ENCODE measurements at places on chromosomes 16 and 17.

DNA sequence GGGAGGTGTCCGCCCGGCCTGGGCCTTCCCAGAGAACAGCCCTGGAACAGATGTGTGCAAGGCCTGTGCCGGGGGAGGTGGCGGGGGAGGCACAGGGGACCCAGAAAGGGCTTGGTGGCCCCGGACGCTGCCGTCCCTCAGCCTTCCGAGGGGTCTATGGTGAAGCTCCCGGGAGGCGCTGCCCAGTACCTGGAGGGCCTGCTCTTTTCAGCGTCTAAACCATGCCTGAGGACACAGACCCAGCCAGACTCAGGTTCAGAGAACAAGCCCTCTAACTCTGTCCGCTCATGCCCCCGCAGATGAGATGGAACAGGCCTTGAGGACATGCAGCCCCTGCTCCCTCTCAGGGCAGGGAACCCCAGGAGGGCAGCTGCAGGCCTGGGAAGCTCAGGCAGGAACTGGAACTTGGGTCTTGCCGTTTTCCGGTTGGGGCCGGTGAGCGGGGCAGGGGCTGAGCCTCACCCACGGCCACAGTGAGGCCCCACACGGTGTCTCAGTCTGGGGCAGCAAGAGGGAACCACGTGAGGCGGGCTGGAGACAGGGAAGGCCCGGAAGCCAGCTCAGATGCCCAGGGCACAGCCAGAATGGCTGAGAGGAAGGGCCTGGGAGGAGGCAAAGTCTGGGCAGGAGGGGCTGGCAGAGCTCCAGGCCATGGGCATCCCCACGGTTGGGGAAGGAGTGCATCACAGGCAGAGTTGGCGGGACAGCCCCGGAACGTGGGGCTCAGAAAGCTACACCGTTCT is 12.5 kb downstream of the SLC16A3 start:
- DNase-seq = peak; percentile 45

DNA sequence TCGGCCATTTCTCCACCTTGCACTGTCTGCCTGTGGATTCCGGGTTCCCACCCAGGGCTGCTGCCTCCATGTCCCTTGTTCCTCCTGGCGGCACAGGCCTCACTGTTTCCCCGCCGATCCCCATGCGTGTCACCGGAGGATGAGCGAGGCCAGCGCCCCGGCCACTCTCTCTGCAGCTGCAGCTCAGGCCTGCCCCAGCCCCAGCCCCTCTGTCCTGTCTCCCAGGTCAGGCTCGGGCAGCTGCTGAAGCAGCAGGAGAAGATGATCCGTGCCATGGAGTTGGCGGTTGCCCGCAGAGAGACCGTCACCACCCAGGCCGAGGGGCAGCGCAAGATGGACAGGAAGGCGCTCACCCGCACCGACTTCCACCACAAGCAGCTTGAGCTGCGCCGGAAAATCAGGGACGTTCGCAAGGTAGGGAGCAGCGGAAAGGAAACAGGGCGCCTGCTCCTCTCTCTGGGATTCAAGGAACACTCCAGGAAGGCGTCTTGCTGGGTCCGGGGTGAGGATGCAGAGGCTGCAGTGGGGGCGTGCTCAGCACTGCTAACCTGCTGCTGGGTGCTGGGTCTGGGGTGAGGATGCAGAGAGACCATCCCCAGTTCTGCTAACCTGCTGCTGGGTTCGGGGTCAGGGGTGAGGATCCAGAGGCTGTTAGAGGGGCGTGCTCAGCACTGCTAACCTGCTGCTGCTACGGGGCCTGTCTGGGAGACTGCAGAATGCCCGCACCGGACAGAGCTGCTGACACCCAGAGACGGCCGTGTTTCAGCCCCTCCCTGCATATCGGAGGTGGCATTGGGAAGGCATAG is 6.1 kb upstream of the GAA start:
- no peak for DNase-seq

DNA sequence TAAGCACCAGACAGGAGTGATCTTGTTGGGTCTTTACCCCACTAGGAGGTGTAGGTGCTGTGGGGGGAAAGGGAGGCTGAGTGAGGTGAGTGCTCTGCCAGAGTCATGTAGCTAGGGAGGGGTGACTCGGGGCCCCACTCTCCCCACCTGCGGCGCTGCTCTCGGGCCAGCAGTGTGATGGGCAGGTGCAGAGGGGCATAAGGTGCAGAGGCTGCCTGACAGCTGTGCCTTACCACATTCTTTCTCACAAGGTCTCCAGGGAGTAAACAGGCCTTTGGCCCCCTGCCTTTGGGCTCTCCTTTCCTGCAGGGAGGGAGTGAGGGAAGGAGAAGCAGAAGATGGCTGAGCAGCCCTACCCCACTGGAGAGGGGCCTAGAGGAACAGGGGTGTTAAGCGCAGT is 4.5 kb upstream of the CNP start:
- DNase-seq = peak; percentile 86

- DNase-seq = no peak
Measured at GRCh38 chr17:67841992-67842391, 16.7 kb downstream of the BPTF start.

DNA sequence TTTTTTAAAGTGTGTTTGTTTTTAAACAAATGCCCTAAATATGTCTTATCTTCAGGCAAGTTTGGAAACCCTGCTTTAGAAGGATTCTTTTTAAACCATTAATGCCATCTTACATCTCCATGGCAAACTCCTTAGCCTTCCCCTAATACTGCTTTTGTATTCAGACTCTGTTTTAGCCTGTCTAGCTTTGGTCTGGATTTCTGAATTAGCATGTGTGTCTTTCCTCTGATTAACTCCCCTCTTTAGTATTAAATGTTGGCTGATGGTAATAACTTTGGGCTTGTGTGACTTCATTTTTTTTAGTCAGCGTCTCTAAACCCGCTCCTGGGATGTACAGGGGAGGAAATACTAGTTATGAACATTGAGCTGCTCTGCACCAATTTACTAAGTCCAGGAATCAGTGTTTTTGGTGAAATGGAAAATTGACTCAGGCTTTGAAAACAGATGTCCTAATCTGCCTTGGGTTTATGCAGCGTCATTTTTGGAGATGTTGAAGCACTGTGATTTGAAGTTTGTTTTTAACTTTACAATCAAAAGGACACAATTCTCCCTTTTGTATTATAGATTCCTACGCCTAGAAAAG is 22.2 kb downstream of the WIPF2 start:
- DNase-seq = no peak

DNA sequence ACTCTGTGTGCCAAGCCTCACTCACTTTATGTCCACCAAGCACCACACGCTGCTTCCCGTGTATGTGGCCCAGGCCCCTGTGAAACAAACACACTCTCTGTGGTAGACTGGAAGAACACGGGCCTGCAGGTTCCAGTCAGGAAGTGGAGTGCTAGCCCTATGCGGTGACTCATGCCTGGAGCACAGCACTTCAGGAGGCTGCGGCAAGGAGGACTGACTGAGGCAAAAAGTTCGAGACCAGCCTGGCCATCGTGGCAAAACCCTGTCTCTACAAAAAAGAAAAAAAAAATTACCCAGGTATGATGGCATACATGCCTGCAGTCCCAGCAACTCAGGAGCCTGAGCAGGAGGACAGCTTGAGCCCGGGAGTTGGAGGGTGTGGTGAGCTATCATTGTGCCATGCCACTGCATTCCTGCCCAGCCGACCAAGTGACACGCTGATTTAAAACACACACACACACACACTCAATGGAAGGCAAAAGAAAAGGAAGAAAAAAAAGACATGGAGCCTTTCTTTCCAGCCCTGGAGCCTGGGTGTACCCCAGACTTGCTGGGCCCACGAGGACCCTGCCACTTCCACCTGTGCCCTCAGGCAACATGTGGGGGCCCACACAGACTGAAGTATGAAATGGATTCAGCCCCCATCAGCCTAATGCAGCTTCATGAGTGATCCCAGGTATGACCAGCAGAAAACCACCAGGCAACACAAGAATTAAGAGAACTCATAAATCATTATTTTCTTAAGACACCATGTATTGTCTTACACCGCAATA is 126.6 kb downstream of the ANKRD11 start:
- no peak for DNase-seq

DNA sequence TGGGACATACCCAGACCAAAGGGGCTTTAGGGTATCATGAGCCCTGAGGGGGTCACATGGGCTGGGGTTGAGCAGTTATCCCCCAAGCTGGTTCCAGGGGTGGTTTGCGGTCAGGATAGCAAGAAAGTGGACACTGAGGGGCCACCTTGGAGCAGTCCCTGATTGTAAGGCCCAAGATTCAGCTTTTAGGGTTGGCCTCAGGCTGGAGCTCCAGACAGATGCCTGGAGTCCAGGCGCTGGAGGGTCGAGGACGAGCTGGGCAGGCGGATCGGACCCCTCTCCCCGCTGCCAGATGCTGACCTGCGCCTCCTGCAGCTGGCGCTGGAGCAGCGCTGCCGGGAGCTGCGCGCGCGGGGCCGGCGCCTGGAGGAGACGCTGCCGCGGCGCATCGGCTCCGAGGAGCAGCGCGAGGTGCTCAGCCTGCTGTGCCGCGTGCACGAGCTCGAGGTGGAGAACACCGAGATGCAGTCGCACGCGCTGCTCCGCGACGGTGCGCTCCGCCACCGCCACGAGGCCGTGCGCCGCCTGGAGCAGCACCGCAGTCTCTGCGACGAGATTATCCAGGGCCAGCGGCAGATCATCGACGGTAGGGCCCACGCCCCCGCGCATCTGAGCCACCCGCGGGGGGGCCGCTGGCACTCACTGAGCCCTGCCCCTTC is 10.0 kb downstream of the BTBD17 start:
- DNase-seq = peak; percentile 57

- DNase-seq = no peak
Measured at GRCh38 chr17:28968914-28969295, 17.6 kb upstream of the PHF12 start.

DNA sequence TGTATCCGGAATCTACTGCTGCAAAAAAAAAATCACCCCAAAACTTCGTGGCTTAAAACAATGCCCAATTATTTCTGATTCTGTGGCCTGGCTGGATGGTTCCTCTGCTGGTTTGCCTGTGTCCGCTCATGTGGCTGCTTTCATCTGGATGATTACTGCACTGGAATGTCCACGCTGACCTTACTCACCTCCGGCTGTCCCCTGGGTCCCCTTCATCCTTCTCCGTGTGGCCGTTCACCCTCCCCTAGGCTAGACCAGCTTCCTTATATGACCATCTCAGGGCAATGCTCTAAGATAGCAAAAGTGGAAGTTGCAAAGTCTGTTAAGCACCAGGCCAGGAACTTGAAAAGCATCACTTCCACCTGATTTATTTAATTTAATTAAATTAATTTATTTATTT is 31.4 kb upstream of the SPNS2 start:
- no peak for DNase-seq

- no peak for DNase-seq
Measured at GRCh38 chr17:30031214-30031869, 85.3 kb upstream of the NSRP1 start.

- DNase-seq = no peak
Measured at GRCh38 chr16:87802670-87803069, 36.9 kb upstream of the KLHDC4 start.

DNA sequence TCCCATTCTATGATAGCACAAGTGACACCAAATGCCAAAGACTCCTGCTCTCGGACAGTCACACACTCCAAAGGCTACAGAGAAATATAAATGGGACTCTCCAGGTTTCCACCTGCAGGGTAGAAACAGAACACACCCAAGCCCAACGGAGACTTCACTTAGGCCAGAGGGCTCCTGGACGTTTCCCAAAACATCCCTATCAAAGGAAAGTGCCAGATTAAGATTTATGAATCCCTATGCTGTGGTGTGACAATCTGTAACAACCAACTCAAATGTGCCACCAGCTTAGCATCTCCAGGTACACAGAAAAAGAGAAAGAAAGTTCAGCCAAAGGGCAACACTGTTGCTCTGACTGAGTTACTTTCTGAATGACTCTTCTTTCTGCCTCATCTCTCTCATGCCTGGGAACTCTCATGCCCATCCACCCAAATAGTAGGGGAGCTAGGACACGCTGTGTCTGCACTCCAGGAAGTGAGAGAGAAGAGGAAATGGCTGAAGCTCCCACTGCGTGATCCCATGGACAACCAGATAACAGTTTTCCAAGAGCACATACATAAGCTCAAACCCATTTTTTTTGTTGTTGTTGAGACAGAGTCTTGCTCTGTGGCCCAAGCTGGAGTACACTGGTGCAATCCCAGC is 49.7 kb downstream of the SMG6 start:
- no peak for DNase-seq

GRCh38 chr16:83365166-83365565 is 442.6 kb upstream of the HSBP1 start:
- no peak for DNase-seq

DNA sequence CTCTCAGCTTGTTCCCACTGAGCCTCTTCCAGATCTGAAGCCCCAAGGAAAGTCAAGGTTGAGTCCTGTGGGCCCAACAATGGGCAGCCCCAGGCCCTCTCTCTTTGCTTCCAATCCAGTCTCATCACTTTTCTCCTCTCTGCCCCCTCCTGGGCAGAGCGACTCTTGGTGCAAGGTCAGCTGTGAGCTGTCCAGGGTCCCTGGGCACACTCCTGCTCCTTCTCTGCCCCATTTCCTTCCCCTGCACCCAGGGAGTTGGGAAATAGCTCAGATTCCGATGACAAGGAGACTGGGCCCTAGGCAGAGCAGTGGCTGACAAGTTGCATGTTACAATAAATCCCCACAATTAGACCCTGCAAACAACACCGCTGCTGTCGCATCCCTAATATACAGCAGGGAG is 16.1 kb upstream of the CRHR1 start:
- no peak for DNase-seq

DNA sequence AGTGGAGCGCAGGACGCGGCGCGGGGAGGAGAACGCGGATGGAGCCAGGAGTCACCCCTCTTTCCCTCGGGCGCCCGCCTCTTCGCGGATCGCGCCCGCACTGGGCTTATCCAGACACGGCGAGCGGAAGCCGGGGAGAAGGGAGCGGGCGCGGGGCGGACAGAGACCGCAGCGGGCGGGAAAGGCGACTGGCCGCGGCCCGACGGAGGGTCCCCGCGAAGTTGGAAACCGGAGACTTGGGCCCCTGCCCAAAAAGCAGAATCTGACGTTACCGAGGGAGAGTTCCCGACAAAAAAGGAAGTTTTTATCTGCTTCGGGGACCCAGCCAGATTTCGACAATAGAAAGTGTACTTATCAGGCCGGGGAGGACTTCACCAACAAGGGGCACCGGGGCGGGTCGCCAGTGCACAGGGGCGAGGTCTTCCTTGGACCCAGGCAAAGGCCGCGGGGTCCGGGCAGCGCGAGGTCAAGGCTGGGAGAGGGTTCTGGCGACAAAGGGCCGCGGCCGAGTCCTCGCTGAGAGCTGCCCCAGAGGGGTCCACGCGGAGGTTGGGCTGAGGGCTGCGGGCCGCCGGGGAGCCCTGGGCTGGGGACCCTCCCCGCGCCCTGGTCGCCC is 519 bp downstream of the ST6GALNAC2 start:
- DNase-seq = peak; percentile 32

DNA sequence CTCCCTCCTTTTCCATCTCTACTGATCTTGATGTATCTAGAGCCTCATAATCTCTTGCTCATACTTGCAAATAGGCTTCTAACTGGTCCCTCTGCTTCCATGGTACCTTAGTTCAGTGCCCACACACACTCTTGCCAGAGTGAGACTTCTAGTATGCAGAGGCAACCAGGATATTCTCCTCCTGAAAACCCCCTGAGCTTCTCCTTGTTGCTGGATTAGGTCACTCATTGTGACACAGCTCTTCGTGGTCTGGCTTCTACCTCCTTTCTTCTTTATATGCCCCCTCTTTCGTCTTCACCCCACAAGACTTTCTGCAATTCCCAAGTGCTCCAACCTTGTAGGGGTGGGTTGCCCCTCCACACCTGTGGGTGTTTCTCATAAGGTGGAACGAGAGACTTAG is 2.5 kb upstream of the FAM20A start:
- DNase-seq = no peak

All from RPMI8226 (cell line).